ENCODE measurements at places on chromosomes 2 and 18.

DNA sequence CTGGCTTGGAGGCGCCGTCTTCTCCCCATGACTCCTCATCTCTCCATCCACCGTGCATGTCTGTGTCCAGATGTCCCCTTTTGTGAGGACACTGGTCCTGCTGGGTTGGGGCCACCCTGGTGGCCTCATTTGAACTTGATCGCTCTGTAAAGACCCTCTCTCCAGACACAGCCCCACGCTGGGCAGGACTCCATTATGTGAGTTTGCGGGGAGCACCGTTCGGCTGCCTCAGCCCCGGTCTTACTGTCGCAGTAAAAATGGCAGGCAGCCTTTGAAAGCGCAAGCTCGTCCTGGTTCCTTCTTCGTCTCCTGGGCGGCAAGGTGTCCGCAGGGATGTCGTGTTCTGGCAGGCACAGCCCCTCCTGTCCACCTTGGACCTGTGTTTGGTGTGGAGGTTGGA, 17.7 kb downstream of the NFATC1 start:
- DNase-seq: no peak

GRCh38 chr2:217709478-217710210, 293.2 kb downstream of the TNS1 start:
- DNase-seq: no peak

- no peak for DNase-seq
These were observed 630.3 kb upstream of the NRXN1 start for GRCh38 chr2:51662187-51662586.

GRCh38 chr18:78999939-79000338, 20.3 kb downstream of the SALL3 start:
- no peak for DNase-seq

- DNase-seq: no peak
These were observed 72.5 kb downstream of the RBM43 start for GRCh38 chr2:151189125-151189524.

GRCh38 chr18:63262369-63263335, 56.9 kb downstream of the BCL2 start:
- no peak for DNase-seq

GRCh38 chr18:74284191-74284979, 7.4 kb downstream of the CYB5A start:
- DNase-seq: no peak

- no peak for DNase-seq
These were observed 199.5 kb downstream of the RTP5 start for GRCh38 chr2:242069018-242069417.

- no peak for DNase-seq
These were observed 13.6 kb upstream of the NARS1 start for GRCh38 chr18:57635003-57635822.

DNA sequence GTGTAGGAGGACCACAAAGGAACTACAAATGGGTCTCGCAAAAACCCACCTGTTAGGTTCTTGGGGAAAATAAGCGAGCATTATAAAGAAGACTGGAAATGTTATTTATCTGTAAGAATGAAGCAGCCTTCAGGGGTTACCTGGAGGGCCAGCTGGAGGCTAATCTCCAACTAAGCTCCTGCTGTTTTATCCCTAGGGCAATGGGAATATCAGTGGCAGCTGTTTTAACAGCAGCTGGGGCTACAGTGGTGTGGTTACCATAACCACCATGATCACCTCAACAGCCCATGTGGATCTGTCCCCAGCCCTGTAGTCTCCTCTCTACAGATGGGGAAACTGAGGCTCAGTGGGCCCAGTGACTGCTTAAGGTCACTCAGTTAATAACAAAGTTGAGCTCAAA, 108.1 kb downstream of the FTCDNL1 start:
- DNase-seq: no peak

DNA sequence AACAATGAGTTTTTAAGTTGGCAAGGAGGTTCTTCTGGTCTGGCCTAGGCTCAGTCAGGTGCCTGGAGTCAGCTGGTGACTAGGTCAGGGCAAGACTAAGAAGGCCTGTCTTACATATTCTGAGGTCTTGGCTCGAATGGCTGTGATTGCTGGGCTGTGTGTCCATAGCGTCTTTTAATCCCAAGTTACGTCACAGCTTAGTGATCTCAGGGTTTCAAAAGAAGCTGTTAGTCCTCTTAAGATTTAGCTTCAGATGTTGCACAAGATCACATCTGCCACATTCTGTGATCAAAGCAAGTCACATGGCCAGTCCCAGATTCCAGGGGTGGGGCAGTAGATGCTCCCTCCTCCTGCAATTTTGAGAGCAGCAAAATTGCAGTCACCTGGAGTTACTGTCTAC, 61.3 kb downstream of the PKP4 start:
- DNase-seq: peak; percentile 58

DNA sequence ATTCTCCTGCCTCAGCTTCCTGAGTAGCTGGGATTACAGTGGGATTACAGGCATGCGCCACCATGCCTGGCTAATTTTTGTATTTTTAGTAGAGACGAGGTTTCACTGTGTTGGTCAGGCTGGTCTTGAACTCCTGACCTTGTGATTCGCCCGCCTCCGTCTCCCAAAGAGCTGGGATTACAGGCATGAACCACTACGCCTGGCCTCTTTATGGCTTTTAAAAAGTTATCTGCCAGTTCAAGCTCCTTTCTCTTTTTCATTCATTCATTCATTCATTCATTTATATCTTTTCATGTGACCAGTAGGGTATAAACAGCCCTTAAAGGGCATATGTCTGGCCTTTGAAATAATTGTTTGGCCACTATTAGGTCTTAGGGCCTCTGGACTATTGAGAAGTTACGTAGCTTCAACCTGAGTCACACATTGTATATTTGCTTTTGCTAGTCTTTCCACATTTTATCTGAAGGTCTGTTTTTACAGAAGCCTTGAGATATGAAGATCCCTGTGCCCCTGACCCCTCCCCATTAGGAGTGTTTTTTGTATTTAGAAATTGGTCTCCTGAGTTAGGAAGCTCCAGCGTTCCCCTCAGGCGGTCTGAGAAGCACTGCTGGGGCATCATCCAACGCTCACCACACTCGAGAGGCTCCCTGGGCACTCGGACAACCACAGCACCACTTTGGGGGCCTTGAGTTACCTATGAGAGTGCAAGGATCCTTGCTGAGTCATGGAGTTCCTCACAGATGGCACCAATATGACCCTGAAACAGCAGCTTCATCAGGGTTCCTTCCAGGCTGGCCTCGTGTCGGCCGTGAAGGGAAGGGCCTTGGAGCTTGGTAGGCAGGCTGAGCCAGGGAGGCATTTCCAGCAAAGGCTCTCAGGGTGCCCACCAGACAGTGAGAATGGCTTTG, 21.8 kb downstream of the FZD5 start:
- peak; percentile 32 for DNase-seq

DNA sequence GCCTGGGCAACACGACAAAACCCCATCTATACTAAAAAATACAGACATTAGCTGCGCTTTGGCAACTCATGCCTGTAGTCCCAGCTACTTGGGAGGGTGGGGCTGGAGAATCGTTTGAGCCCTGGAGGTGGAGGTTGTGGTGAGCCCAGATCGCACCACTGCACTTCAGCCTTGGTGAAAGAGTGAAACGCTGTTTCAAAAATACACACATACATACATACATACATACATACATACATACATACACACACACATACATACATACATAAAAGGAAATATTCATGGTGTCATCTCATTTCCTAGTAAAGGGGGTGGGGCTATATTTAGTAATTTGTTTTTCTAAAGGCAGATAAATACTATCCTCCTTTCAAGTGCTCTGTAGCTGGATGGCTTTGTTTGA, 205.1 kb downstream of the PARD3B start:
- no peak for DNase-seq

DNA sequence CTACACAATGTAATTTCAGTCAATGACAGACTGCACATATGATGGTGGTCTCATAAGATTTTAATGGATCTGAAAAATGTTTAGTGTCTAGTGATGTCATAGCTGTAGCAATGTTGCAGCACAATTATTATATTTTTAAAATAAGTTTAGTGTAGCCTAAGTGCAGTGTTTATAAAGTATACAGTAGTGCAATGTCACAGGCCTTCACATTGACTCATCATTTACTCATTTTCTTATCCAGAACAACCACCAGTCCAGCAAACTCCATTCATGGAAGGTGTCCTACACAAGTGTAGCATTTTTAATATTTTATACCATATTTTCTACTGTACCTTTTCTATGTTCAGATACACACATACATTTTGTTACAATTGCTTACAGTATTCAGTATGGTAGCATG, 663.1 kb downstream of the ERBB4 start:
- peak; percentile 29 for DNase-seq

DNA sequence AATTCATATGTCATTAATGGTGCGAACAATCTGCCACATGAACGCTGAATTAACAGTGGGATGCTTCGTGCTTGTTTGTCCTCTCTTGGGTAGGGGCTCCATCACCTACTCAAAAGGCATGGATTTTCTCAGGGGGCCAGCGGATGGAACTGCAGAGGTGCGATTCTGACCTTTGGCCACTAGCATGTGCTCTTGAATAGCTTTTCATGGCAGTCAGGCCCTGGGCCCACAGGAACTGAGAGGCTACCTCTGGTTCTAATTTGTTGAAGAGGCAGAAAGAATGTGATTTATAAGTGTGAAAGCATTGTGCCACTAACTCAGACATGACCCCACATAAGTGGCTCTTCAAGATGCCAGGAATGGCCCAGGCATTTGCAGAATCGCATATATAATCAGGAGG, 283.2 kb downstream of the INSIG2 start:
- DNase-seq: no peak

GRCh38 chr18:11251229-11251890, 102.0 kb upstream of the PIEZO2 start:
- DNase-seq: no peak

DNA sequence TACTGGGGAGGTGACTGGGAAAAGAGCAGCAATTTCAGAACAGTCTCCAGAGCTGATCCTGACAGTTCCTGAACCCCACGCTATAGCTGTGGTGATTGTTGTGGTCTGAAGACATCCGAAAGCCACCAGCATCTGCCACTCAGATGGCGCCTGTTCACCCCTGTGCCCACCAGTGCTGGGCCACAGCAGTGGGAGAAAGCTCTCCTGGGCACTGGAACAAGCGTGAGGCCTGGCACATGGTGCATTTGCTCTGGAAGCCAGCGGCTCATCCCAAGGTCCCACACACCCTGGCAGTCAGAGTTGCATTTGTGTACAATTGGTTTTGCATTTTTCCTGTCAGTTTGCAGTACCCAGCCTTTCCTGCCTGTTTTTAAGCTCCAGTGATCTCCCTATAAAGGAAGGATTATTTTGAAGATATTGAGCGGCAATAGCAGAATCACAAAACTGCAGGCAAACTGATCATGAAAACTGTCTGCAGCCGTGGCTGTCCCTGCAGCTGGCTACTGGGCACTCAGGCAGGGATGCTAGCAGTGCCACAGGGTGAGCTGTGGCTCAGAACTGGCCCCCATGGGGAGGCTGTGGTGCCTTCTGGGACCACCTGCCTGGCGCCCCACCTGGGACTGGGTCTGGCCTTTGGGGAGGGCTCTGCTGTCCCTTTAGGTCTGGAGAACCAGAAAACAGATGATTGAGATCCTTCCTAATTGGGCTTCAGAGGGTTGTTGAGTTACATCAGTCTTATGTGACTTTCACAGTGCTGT, 30.1 kb downstream of the IMPA2 start:
- DNase-seq: no peak
